ENCODE measurements at places on chromosomes 13 and 19. TPM values are rescaled to one million over a fixed set of nuclear protein-coding genes. Genes with fewer than 3 reads are reported as not detected.
A peak's percentile ranks its signal among the peaks of the same experiment; 100 is the strongest.

ZNF491 gene
- 17.1 TPM for total RNA-seq

DNA sequence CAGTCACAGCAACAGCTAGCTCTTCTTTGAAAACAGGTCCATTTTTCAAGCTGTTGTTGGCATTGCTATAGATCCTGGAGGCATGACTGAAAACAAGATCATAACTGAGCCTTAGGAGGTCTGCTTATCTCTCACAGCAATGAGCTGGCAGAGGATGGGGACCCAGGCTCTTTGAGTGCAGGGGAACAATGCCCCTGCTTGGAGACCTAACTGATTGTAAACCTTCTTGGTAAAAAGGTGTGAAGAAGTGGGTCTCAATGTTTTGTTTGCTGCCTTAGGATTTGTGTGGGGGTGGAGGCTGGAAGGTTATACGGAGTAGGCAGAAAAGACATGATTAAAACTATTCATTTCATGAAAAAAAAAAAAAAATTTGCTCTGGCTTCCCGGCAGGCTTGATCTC lies 94.6 kb downstream of the EFNB2 start:
- DNase-seq = no peak

GRCh38 chr19:43639519-43640423 lies at the start of gene CADM4:
CADM4 (minus strand) TSS chr19:43639850; CDS start chr19:43639790, 60 bp downstream.
- DNase-seq = peak; percentile 82

DNA sequence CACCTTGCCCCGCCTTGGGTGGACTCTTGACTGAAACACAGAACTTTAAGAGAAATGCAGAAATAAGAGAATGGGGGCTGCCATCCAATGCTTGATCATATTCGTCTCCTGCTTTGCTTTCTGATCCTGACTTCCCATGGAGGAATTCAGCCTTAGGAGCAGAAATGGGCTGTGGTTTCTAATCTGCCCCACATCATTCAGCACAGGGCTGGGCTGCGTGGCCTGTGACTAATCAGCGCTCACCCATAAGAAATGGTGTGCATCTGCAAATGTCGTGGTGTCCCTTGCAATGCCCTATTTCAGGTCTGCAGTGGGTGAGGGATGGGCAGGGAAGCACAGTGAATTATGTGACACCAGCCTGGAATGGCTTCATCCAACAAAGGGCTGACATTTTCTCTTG lies 60.7 kb upstream of the URI1 start:
- no peak for DNase-seq

ANGPTL4 gene
- total RNA-seq = 0.82 TPM

GRCh38 chr19:40797963-40798682 lies 868 bp upstream of the EGLN2 start:
- peak; percentile 48 for DNase-seq

CACNG6 gene
- total RNA-seq = under 0.01 TPM

RPS15 gene
- total RNA-seq = 276 TPM

DNA sequence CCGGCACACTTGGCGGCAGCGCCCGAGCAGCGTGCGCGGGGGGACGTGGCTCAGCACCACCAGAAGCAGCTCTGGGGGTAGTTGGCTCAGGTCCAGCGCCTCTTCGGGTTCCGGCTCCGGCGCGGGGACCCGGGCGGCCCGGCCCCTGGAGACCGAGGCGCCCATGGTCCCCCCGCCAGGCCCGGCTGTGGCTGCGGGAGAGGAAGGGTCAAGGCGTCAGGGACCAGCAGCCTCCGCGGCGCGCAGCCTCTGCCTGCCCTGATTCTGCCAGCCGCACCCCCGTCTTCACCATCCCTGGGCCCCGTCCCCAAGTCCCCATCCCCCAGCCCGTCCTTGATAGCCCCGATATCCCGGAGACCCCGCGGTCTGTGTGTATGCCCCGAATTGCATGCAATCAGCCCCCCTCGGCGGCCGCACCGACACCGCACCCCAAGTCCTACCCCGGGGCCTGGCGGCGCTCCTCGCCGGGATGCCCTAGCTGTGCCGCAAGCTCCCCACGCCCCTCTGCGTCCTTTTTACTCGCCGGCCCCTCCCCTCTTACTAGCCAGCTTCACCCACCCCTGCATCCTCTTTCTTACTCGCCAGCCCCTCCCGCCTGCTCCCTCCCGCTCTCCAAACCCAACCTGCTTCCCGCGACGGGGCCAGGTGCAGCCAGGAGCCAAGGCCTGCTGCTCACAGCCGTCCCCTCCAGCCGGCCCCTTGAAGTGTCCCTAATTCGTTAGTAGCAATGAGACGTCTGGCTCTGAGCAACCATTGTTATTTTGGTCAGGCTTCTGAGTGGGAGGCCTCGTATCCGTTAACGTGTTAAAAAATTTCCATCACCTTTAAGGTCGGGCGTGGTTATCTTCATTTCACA lies at the start of gene FBXO27:
TSS of gene FBXO27 (minus strand) at position 487 of the 856 bp plus-strand sequence. CDS start at position 165, 322 bp downstream.
- DNase-seq = peak; percentile 75

TUBGCP3 gene
- total RNA-seq = 24.1 TPM

DNA sequence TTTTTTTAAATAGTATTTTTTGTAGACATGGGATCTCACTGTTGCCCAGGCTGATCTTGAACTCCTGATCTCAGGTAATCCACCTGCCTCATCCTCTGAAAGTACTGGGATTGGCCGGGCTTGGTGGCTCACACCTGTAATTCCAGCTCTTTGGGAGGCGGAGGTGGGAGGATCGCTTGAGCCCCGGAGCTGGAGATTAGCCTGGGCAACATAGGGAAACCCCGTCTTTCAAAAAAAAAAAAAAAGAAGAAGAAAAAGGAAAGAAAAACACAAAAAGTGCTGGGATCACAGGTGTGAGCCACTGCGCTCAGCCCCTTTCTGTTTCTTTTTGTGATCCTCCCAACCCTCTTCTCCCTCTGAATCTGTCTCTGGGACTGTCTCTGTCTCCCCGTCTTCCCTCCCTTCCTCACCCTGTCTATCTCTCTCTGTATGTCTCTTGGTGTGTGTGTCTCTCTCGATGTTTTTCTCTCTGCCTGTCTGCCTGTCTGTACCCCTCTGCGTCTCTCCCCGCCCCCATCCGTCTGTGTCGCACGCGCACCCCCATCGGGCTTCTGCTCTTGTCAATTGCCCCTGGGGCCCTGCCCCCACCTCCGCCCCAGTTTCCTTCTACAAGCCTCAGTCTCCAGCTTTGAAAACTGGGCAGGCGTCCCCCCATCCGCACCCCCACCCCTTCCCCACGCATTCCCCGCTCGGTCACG lies 540 bp upstream of the ZFP36 start:
- no peak for DNase-seq
